ENCODE measurements at places on chromosomes 6 and 20.

DNA sequence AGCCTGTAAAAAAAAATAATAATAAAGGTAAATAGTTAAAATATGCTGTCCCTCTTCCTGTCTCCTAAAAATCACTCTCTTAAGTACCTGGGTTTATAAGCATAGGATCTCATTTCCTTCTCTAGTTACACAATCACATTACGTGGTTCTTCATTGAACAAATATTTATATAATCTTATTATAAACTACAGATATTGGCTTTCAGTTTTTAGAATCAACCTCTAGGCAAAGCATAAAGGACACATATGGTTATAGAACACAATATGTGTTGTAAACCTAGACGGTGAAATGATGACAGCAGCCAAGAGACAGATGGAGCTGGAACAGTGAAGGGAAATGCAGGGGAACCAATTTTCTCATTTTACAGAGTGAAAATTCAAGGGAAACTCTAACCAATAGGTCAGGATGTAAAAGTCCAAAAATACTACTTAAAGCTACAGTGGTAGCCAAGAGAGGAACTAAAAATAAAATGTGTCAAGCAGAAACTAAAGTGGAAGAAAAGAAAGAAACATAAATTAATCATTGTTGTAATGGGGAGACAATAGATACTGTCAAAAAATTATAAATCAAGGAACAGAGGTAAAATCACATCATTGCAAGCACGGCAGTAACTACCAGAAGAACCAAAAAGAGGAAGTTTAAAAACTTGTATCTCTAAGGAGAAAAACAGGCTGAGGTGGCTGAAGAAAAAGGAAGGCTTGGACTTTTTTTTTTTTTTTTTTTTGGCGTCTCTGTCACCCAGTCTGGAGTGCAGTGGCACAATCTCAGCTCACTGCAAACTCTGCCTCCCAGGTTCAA lies 82.8 kb upstream of the CDYL start:
- no peak for DNase-seq

DNA sequence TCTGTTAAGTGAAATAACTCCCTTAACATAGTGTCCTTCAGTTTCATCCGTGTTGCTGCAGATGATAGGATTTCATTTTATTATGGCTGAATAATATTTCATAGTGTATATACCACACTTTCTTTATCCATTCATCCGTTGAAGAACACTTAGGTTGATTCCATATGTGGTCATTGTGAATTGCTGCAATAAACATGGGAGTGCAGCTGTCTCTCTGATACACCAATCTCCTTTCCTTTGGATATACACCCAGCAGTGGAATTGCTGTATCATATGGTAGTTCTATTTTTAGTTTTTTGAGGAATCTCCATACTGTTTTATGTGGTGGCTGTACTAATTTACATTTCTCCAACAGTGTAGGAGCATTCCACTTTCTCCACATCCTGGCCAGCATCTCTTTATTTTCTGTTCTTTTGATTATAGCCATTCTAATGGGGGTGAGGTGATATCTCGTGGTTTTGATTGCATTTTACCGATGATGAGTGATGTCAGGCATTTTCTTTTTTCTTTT lies 193.2 kb downstream of the SLC16A10 start:
- DNase-seq = no peak

- no peak for DNase-seq
Measured at GRCh38 chr20:62350098-62350628, 16.9 kb downstream of the LAMA5 start.

DNA sequence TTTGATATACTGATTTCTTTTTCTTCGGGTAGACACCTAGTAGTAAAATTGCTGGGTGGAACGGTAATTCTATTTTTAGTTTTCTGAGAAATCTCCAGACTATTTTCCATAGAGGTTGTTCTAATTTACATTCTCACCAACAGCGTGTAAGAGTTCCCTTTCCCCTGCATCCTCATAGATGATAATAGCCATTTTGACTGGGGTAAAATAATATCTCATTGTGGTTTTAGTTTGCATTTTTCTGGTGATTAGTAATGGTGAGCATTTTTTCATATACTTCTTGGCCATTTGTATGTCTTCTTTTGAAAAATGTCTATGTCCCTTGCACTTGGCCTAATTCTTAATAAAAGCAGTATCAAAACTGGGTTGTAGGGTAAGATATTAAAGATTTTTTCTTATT lies 148.9 kb upstream of the SIM1 start:
- no peak for DNase-seq

- no peak for DNase-seq
Measured at GRCh38 chr6:14059791-14060436, 57.7 kb upstream of the CD83 start.

DNA sequence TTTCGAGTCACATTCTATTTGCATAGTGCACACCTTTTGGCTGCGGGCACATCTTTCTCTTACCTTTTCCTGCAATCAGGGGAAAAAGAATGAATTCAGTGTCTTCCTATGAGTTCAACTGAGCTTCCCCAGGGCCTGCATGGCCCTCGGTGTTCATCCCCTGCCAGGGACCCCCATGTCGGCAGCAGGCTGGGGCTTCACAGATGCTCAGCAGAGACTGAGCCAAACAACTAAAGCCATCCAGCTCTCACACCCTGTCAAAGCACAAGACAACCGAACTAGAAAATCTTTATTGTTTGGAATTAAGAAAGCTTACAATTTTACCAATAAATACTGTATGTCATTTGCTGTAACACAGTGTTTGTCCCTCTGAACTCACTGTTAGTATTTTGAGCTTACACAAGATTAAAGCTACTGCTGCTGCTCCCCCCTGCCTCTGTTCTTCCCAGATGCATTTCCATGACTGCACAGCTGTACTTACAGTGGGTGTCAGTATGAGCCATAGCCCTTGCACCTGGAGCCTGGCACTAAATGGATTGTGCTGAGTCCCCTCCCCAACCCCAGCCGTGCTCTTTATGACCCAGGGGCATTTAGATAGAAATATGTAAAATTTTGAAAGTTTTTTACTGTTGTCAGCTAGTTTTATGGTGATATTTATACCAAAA lies 205.8 kb downstream of the TMEM242 start:
- no peak for DNase-seq

DNA sequence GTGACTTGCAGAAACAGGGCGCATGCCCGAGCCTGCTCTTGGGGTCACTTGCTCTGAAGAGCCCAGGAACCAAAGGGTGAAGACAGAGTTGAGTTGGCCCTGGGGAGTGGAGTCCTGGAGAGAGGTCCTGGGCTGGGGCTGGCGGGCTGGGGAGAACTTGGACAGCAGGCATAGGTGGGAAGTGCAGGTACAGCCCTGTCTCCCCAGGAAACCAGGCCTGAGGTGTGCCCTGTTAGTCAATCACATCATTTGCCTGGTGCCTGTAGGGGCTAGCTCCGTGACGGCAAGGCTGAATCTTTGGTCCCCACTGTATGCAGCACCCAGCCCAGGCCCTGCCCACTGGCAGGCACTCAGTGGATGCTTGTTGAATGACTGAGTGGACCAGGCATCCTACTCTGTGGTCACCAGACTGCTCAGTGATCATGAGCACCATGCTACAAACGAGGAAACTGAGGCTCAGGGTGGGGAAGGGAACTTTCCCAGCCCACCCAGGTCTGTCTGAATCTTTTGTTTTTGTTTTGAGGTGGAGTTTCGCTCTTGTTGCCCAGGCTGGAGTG lies 15.6 kb upstream of the NOL4L start:
- DNase-seq = no peak

GRCh38 chr20:8267009-8267408 lies 134.9 kb downstream of the PLCB1 start:
- DNase-seq = no peak

GRCh38 chr6:14732226-14732843 lies 513.5 kb upstream of the JARID2 start:
- DNase-seq = no peak

GRCh38 chr6:53828215-53828614 lies 33.4 kb downstream of the LRRC1 start:
- no peak for DNase-seq

GRCh38 chr20:37596890-37597536 lies 69.3 kb upstream of the BLCAP start:
- no peak for DNase-seq

DNA sequence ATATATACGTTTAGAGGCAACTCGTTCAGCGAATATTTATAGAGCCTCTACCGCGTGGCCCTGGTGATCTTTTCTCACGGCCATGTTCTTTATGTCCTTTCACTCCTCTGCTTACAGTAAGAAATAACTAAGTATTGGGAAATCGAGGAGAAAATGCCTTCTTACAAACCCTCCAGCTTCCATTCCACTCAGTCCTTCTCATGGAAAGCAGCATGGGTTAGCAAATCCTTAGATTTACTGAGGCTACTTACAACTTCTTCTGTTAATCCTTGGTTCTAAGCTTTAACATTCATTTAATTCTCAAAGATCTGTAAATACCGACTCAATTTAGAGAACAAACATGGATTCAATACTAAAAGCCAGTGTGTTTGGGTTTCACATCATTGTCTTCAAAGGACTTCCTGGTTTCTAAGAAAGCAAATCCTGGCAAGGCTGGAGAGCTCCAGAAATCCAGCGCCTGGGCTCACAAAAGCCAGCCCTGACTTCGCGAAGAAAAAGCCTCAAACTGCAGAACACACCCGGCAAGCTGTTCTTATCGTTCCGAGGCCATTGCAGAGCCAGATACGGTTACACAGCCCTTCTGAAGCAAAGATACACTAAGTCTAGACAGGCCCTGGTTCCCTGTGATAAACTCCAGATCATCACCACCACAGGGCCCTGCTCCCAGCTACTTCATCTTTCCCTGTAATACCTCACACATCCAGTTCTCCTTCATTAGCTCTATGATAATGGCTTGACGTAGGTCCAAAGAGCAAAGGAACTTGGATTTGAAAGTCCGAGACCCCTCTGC lies 19.2 kb downstream of the AGPAT4 start:
- DNase-seq = no peak

DNA sequence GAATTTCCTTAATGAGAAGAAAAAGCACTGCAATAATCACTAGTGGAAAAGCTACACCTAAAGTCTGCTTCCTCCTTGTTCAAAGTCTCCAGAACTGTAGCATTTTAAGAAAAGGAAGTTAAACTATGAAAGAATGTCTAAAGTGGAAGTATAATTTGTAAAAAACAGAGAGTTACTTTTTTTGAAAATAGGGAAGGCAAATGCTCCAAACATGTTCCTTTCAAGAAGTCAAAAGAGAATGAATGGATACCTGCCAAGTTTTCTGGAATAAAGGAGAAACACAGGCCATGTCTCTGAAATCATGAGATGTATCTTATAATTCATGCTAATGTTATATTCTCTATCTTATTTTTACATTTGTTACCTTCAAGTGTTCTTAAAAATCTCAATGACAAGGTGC lies 60.7 kb upstream of the ADGRG6 start:
- no peak for DNase-seq

DNA sequence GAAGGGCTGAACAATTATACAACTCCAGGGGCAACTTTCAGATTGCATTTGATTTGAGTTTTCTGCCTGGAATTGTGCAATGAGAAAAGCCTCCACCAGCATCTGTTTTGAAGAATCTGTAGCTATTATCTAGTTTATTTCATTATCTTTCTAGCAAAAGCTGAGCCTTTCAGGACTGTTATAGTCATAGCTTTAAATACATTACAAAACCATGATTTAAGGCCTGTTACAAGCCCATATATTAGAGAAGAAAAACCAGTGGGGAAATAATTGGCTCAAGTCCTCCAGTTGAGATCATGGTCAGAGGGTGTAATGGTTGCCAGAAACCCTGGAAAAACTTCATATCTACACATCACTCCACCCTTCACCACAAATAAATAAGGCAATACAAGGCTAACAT lies 676.2 kb downstream of the HDGFL1 start:
- DNase-seq = no peak

DNA sequence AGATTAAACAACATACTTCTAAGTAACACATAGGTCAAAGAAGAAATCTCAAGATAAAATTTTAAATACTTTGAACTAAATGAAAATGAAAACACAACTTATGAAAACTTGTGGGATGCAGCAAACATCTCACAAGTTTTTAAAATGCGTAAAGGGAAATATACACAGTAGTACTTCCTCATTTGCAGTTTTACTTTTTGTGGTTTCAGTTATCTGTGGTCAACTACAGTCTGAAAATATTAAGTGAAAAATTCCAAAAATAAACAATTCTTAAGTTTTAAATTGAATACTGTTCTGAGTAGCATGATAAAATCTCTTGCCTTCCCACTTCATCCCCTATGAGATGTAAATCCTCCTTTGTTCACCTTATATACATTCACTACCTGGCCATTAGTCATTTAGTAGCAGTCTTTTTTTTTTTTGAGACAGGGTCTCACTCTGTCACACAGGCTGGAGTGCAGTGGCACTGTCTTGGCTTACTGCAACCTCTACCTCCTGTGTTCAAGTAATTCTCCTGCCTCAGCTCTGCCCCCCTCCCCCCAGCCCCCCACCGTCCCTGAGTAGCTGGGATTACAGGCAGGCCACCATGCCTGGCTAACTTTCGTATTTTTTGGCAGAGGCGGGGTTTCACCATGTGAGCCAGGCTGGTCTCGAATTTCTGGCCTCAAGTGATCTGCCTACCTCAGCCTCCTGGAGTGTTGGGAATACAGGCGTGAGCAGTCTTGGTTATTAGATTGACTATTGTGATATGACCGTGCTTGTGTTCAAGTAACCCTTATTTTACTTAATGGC lies 154.6 kb upstream of the AHI1 start:
- no peak for DNase-seq

DNA sequence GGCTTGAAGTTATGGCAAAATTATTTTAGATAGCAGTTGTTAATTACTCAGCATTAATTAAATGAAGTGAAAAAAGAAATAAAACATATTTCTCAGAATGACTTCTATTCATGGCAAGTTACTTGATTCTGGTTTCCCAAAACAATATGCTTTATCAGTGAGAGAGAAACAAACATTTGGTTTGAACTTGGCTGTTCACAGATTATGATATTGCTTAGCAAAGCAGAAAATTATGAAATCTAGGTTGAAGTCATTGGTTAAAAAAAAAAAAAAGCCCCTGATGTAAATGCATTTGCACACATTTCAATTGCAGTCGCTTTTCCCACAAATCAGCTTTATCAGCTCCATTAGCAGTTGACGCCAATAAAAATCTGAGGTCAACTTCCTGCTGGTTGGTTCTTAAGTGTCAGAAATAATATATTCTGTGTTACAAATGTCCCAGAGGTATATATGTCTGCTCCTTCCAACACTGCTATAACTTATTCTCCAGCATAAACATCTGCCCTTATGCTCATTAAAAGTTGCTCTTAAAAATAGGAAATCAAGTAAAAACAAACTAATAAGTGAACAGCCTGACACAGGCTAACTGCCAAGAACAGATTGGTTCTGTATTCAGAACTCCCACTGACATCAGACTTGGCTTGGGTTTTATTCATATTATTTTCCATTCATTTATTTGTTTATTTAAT lies 275.4 kb downstream of the PHF3 start:
- DNase-seq = no peak

DNA sequence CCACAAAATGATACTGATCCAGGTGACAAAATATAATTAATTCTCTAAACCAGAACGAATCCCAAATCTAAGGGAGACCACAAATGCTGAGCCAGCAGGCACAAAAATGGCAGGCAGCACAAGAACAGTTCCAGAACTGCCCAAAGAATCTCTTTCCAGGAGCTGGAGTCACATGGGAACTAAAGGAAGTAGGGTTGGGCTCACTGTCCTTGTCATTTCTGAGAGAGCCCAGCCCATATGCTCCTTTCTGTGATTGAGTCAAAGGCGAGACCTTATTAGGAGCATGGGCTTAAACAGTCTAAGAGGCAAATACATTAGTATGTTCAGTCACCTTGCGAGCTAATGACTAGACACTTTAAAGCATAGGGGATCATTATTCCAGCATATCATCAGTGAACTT lies 327.6 kb upstream of the ARID1B start:
- DNase-seq = no peak

All from GF-D8 (cell line).